NCI-H1048 (cell line): ENCODE measurements at places on chromosomes 3 and 15.
A peak's percentile ranks its signal among the peaks of the same experiment; 100 is the strongest.

GRCh38 chr3:171306631-171307030 lies 153.6 kb downstream of the TNIK start:
- no peak for DNase-seq

DNA sequence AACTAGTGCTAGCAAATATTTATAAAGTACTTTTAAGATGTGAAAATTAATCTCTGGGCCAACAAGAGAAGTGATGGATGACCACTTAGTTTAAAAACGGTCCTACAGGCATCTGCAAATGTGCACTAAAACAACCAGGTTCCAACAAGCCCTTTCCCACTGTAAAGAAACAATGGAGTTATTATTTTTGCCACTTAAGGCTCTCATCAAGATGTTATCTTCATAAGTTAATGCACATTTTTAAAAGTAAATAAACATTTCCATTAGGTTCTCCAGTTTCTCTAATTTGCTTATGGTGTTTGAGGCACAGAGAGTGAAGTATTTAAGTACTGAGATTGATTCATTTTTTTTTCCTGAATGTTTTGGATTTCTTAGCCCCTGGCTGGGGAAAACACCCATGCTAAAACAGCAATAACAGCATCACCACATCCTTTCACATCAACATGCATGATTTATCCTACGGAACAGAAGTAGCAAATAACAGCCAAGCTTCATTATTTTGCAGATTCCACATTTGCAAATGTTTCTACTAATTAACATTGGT lies 20.8 kb downstream of the ABI3BP start:
- no peak for DNase-seq

DNA sequence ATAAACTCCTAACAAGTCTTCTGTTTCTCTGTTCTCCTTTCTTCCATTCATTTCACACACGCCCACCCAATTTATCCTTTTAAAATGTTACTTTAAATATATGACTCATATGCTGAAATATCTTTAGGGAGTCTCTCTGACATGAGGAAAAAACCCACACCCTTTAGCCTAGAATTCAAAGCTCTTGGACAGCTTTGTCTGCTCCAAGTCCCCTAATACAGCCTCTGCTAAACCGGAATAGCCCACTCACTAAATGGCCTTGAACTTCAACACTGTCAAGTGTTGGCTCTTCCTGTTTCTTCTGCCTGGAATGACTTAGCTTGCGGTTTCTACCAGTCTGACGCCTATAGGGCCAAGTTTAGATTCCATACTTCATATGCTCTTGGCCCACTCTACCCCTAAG lies 3.3 kb upstream of the CD96 start:
- no peak for DNase-seq

GRCh38 chr15:48001393-48002039 lies 119.3 kb upstream of the SLC24A5 start:
- no peak for DNase-seq

- no peak for DNase-seq
These were observed 381.2 kb downstream of the GABRB3 start for GRCh38 chr15:26391567-26392194.

DNA sequence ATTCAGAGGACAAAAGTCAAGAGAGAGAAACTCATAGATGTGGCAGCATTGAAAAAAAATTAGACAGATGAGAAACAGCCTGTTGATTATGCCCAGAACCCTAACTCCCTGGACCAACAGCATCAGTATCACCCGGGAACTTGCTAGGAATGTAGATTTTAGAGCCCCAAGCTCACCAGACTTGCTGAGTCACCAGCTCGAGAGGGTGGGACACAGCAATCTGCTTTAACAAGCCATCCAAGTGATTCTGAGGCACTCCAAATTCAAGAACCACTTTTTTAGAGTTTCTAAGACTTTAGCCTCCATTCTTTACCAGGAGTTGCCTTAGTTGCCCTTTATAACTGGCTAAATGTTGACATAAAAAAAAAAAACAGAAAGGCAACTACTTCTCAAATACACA lies 70.9 kb downstream of the CGGBP1 start:
- DNase-seq, result peak; percentile 63

- no peak for DNase-seq
These were observed 4.0 kb upstream of the DZIP1L start for GRCh38 chr3:138119423-138119766.

GRCh38 chr3:102125197-102125993 lies 276.1 kb downstream of the NFKBIZ start:
- DNase-seq, result no peak

GRCh38 chr3:126100634-126101301 lies 16.8 kb upstream of the SLC41A3 start:
- DNase-seq, result no peak

- DNase-seq, result no peak
These were observed 198.2 kb upstream of the ROBO2 start for GRCh38 chr3:76841747-76842146.

DNA sequence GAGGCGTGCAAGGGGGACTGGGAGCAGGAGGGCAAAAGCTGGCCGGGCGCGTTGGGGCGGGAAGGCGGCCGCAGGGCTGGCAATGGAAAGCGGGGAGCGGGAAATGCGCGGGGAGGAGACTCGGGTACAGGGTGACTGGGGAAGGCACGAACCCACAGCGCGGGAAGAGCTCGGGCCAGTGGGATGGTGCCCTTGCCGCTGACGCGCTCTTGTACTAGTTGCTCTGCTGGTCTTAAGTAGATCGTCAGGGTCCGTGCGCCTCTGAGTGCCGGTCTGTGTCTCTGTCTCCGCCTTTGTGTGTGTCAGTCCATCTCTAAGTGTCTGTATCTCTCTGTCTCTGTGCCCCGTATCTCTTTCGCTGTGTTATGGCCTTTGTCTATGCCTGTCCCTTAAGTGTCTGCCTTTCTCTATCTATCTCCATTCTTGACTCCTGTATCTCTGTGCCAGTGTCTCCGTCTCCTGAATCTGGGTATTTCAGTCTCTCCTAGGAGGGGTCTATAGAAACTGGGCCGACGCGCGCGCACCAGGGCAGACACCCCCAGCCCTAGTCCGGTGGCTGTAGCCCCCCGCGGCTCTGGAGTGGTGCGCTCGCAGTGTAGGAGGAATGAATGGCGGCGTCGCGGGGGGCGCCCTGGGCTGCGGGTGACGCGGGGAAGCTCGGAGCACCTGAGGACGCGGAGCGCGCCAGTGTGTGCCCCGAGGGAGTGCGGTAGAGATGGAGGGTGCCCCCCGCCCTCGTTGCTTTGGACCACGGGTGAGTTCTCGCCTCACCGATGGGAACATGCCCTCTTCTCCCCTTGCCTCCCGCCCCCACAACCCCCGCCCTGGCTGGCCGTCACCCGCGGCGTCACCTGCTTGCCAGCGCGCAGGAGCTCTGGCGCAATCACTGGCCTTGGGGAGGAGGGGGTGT lies 756 bp upstream of the CAMK2N2 start:
- no peak for DNase-seq

- no peak for DNase-seq
These were observed 144.6 kb downstream of the SHOX2 start for GRCh38 chr3:157961665-157962064.

GRCh38 chr15:75729326-75730069 lies 16.9 kb upstream of the CSPG4 start:
- DNase-seq, result no peak

DNA sequence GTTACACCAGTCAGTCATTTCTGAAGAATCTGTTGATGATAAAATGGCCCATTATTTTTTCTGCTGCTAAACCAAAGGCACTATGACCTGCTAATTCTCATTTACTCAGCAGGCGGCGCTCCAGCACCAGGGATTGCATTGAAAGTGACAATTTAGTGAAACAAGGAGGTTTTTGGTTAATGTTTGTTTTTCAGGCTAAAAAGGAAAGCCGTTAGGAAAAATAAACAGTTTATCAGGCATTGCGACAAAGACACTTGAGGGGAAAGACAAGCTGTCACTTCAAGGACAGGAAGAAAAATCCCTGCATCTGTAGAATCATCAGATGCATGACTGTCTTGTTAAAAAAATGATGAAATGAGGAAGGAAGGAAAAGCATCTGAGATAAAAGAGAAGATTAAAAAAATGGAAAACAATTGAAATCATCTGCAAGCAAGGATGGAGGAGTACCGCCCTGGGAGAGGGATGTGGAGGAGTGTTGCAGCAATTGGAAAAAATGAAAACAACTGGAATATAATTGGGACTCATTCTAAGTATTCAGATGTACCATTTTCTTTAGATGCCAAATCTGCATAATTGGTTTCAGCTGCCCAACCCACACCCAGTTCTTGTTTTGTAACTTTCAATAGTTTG lies 54.0 kb downstream of the NR1D2 start:
- no peak for DNase-seq

- DNase-seq, result no peak
These were observed 108.4 kb downstream of the ZNF609 start for GRCh38 chr15:64568765-64569164.

- no peak for DNase-seq
These were observed 10.2 kb downstream of the CPN2 start for GRCh38 chr3:194340757-194341400.

- DNase-seq, result peak; percentile 45
These were observed 93.9 kb upstream of the RASGRF1 start for GRCh38 chr15:79184465-79184892.

DNA sequence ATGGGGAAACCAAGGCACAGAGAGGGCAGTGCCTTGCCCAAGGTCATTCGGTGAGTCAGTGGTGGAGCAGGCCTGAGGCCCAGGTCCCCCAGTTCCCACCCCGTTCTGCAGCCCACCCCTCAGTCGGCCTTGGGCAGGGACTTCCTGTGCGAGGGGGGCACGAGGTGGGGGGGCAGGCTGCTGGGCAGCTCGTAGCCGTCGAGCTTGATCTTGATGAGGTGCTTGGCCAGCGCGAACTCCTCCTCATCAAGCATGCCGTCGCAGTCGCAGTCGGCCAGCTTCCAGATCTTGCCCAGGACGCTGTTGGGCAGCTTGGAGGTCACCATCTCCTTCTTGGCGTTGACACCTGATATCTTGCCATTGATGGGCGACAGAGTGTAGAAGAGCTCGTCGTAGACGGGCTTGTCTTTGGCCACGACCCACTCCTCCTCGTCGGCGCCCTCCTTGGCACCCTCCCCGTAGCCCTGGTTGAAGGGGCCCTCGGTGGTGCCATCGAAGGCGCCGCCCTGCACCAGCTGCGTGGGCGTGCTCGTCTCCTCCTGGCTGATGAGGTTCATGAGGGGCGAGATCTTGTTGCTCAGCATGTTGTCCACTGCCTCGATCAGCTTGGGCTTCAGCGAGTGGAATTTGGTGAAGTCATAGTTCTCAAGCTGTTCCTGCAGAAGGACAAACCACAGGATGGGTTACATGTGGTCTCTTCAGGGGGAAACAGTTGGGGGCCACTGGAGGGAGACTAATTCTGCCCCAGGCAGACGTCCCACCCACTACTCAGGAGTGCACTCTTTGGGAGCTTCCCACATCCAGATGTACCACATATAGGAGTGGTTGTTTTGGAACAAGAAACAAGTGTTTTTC lies 6.9 kb upstream of the SPTBN5 start:
- DNase-seq, result no peak

- DNase-seq, result no peak
These were observed 1.1 kb upstream of the RBMS3 start for GRCh38 chr3:29279806-29280205.

DNA sequence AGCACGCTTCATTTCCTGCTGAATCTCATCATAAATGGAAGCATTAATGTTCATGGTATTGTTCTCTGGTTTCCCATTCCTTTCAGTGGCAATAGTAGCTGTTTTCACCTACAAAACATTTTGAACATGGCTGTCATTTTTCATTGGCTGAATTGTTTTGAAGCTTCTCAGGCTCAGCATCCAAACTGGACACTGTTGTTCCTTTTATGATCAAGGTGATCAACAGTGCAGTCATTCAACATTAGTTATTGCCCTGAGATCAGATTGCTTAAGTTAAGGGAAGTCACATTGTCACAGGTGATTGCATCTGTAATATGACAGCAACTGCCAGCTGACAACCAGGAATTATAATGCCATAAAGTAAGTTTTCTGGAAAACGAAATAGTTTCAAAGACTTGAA lies 46.9 kb downstream of the SATB1 start:
- DNase-seq, result no peak

DNA sequence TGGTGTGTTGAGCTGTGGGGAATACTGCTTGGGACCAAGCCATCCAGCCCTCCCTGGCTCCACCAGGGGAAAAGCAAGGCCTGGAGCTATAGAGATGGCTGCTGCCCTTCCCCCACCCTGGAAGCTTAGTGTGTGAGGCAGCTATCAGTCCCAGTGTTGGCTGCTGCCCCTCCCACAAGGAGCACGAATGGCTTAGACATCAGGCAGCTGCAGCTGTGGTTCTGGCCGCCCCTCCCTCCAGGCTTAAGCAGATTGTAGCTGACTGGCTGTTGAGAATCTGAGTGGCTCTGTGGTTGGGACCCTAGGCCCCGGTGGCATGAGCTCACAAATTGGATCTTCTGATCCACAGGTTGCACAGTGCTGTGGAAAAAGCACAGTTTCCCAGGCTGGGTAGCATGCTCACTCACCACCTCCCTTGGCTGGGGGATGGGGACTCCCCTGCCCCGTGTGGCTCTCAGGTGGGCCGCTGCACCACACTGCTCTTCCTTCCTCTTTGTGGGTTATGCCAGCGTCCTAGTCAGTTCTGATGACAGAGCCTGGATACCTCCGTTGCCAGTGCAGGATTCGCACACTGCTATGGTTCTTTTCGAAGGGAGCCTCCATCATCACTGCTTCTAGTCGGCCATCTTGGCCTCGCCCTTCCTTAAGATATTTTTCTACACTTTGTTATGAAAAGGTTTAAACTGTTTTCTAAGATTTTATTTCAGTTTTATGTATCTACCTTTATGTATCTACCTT lies 21.2 kb upstream of the SUCNR1 start:
- no peak for DNase-seq

GRCh38 chr3:40677321-40677720 lies 152.6 kb downstream of the ZNF621 start:
- DNase-seq, result no peak
